Foreskin fibroblast (primary cell): ENCODE measurements at places on chromosomes 3 and 15.

DNA sequence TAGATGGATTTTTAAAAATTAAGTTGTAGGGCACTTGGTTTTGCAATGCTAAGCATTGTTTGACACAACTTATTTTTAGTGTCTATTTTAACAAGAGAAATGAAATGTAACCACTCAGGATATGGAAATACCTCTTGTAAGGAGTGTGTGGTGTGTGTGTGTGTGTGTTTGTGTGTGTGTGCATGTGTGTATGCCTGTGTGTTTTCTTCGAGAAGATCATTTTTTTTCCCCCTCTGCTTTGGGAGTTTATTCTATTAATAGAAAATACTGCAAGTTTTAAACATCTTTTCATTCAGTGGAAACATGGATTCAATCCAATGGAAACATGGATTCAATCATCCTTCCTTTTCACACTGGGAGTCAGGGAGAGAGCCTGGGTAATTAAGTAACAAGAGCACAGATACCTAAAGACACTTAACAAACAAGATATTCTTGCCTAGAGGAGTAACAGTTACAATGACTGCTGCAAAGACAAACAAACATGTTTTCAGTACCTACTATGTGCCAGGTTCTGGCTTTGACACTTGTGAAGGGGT is 567.2 kb upstream of the TBL1XR1 start:
- peak; percentile 56 for DNase-seq

DNA sequence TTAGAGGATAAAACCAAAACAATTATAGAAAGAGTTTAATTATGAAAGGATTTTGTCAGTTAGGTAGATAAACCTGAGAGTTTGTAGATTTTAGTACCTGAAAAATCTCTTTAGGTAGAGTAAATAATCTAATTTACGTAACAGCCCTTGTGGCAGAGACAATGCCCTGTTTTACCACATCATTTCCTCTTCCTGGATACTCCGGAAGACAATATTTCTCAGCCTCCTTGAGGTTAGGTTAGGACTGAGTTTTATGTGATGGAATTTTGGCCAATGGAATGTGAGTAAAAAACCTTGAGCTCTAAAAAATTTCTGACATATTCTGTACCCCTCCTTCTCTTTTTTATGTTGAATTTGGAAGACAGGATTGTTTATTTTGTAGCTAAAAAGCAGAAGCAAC is 50.7 kb upstream of the TPRG1 start:
- no peak for DNase-seq

- DNase-seq: peak; percentile 36
Measured at GRCh38 chr3:123046262-123047061, 18.9 kb upstream of the SEMA5B start.

- DNase-seq: no peak
Measured at GRCh38 chr15:81297147-81297572, 26.8 kb downstream of the STARD5 start.

DNA sequence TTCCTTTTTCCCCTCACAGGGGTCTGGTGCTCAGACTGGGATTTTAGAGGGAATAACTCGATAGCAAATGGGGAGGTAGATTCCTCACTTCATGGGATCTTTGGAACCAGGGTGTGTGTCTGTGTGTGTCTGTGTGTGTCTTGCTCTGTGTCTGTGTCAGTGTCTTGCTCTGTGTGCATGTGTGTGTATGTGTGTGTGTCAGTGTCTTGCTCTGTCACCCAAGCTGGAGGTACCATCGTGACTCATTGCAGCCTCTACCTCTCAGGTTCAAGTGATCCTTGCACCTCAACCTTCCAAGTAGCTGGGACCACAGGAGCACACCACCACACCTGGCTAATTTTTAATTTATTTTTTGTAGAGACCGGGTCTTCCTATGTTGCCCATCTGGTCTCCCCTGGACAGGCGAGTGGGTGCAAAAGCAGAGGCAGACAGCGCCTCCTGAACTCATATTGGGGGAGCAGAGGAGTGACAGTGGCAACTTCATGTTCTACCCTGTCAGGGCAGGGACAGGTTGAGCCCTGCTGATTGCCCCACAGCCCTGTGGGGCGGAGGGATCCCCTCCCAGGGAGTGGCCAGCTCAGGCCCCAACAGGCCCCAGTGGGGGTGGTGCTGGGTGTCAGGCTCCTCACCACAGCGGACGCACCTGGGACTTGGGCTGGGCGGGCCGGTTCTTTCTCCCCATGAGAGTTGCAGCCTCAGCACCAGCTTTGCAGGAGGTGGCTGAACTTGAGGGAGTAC is 10.4 kb upstream of the SEMA4B start:
- no peak for DNase-seq

- no peak for DNase-seq
Measured at GRCh38 chr3:128895843-128896697, 16.6 kb downstream of the ACAD9 start.

DNA sequence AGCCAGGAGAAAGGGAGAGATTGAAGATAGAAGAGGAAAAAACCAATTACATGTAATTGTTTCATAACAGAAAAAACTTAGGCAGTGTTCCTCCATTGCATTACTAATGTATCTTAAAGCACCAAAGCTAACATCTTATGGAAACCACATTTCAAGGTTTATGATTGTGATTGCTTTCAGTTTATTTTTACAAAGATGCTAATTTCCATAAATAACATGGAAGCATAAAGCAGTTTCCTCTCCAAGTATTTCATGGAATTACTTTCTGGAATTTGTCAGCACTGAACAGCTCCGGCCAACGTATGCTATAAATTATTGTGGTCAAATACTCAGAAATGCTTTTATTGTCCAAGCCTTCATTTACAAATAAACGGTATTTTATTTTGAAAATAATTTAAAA is 11.6 kb downstream of the ADAMTSL3 start:
- DNase-seq: no peak

GRCh38 chr3:181888234-181888633 is 176.5 kb downstream of the SOX2 start:
- no peak for DNase-seq

GRCh38 chr3:13075318-13075717 is 2.1 kb upstream of the IQSEC1 start:
- no peak for DNase-seq

- no peak for DNase-seq
Measured at GRCh38 chr3:15812183-15812582, 14.4 kb upstream of the ANKRD28 start.

GRCh38 chr3:70049761-70050160 is 50.2 kb downstream of the SAMMSON start:
- peak; percentile 68 for DNase-seq

DNA sequence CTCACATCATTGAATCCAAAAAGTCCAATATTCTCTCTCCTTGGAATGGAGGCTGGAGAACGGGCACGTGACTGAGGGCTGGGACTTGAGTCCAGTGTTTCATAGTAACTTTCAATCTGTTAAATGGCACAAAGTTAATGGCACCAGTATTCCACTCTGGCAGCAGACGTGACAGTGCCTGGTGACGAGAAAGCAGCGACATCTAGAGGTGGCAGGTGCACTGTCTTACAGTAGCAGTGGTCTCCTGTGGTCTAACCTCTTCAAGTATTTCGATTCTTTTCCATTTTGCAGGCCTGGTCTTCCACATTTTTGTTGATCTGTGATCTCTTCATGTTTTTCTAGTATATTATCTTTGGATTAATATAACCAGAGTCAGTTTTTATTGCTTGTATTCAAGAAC is 107.1 kb downstream of the OXSM start:
- DNase-seq: no peak
